GM12864 (cell line): ENCODE measurements at places on chromosomes 1 and 21.

DNA sequence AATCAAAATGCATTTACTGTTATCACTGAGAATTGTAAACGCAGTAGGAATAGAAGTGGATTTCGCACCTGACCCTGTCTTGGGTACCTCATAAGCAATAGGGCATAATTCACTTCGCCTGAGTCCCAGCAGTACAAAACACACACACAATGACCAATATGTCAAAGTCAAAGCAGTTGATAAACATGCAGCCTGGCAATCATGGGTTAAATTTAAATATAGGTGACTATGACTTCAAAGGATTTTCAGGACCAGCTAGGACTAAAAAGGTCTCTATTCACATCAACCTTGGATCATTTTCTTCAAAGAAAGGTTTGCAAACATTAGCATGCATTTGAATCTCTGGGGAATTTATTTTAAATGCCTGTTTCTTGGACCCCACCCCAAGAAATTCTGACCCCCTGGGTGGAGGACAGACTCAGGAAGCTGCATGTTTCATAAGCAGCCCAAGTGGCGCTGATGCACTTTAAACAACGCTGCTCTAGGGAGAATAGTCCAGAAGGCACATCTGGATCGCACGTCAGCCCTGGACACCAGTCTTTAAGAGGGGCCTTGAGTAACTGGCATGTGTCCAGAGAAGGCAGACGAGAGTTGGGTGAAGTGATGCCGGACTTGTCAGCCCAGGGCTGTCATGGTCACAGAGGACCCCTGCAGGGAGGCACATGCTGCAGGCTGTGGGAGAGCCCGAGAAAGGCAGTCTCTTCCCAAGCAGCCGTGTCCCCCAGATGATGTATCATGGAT, 55.7 kb upstream of the EFHD2 start:
- no peak for DNase-seq

- no peak for DNase-seq
These were observed 10.3 kb upstream of the LEMD1 start for GRCh38 chr1:205432116-205432515.

DNA sequence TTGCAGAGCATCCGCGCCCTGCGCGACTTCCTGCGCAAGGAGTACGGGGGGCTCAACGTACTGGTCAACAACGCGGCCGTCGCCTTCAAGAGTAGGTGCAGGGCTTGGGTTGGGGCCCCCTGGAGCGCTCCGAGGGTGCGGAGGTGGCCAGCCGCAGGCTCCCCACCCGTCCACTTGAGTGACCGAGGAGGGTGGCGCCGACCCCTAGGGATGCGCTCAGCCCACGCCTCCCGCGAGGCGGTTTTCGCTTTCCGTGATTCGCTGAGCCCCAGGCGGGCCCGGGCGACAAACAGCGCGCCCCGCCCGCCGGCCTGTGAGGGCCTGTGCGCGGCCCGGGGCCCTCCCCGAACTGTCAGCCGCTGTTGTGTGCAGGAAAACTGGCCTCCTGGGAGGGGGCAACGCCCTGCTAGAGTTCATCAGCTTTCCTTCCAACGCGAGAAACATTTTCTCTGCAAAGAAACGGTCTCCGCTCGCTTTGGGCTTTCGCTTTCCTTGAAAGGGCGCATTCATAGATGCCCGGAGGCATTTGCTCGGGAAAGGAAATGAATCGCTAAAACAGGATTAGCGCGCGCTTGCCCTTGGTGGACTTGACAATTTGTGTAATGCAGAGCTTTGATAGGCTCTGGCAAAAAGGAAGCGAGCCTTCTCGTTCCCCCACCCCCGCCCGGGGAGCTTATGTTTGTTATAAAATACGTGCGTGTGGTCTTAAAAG, 668 bp downstream of the CBR3 start:
- DNase-seq = no peak

GRCh38 chr1:55015731-55016620, 17.2 kb downstream of the BSND start:
- no peak for DNase-seq

GRCh38 chr1:240491156-240491555, 120.8 kb downstream of the GREM2 start:
- DNase-seq = no peak

DNA sequence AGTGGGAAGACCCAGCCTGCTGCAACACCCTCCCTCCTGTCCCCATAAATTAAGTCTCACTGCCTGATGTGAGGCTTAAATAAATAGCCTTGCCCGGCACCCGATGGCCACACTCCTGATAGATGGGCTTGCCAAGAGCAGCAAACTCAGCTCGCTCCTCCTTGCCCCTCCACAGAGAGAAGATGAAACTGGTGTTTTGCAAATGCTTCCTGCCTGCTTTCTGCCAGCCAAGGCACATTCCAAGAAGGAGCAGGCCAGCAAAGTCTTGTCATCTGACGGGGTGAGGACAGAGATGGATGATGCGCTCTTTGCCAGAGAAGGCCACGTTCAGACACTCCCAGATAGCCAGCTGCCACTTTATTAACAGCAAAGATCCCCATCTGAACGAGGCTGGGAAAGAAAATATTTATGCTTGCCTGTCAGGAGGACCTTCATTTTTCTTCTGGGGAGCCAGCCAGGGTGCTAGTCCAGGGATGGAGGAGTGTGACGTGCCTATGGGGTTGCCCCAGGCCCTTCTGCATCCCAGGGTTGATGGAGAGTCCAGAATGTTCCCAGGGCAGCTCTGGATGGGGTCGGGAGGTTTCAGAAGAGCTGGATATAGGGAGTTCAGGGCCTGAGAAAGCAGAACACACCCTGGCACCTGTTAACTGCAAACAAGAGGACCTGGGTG, 265.4 kb downstream of the FOXD2 start:
- no peak for DNase-seq

DNA sequence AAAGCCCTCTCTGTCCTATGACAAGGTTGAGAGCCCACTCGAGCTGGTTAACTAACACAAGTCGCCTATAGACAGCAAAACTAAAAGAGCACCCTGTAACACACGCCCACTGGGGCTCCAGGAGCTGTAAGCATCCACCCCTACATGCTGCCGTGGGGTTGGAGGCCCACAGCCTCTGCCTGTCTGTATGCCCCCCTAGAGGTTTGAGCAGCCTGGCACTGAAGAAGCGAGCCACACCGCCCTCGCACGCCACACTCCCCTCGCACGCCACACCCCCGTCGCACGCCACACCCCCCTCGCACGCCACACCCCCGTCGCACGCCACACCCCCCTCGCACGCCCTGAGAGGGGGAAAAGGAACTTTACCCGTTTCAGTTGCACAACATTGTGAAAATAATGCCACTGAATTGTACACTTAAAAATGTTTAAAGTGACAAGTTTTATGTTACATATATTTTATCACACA, 13.2 kb upstream of the HMGCL start:
- DNase-seq = no peak

DNA sequence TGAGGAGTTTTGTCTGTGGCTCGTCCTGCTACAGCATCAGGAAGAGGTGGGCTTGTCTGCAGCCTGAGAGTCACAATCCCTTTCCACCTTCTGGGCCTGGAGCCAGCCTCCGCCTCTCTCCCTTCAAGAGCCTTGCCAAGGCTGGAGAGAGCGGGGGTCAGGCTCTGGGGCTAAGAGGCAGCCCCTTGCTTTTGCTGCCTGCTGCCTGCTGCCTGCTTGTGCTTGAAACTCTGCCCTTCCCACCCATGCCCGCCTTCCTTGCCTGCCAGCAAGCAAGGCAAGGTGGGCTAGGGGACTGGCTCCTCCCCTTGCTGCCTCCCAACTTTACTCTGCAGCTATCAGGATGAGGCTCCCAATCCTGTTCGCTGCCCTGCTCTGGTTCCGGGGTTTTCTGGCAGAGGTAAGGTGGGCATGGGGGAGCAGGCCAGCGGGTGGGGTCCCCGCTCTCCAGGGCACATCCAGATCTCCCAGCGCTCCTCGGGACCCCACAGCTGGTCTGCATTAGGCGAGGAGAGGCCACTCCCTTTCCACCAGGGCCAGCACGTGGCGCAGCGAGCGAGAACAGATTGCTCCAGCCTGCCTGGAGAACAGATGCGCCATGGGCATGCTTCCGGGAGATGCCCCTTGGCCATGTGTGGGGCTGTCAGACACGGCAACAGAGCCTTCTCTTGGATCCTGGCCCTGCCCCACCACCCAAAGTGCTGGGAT, 7.5 kb upstream of the PTPN7 start:
- no peak for DNase-seq

DNA sequence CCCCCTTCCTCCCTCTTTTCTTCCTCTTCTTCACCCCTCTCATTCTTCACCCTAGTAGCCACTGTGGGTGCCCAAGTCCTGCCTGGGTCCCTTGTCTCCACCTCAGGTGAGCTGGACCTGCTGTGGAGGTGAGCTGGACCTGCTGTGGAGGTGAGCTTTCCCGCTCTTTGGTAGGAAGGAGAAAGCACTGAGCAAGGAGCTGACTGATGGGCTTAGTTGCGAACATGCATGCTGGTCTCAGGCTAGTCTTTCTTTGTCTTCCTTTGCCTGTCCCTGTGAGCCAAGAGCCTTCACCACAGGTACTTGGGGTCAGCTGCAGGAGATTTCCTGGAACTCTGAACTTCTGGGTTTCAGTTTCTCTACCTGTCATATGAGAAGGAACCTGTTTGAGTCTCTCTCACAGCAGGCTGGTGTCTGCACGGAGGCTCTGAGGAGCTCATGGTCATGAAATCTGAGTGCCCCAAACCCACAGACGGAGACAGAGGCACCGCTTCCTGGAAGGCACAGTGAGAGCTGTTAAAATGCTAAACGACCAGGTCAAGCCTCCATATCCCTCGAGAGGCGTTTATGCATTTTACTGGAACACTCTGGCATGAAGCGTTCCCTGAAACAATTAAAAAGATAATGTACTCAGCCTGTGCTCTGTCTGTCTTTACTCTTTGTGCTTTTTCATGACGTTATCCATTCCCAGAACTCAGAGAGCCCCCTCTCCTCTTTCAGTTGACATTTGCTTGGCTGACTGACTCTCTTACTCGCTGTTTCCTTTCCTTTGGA, 69.5 kb downstream of the RHOU start:
- no peak for DNase-seq

DNA sequence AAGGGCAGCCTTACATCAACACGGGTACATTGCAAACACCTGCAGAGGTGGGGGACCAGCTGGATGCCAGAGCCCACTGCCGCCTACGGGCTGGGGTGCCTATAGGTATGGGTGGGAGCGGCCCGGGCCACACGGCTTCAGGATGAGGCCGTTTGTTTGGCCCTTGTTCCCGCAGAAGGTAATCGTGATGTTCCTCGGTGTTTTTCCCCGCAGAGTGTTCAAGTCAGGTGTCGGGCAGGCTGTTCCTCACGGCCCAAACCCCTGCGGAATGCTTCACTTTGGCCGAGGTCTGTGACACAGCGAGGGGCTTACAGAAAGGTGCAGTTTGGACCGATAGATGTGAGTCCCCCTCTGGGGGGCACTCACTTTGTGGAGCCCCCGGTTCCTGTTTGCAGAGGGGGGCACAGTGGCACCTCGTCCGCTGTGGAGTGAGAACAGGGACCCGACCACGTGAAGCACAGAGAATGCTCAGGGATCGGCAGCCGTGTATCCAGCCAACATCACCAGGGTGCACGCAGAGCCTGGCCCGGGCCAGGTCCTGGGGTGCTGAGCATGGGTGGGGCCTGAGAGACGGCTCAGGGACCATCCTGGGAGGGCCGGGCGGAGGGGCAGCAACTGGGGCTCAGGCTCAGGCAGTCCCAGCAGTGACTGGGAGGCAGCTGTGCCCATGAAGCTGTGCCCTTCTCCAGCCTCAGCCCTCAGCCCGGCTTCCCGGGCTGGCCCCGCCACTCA, 453 bp upstream of the TTLL10 start:
- DNase-seq = no peak

- no peak for DNase-seq
These were observed 417.9 kb downstream of the PTBP2 start for GRCh38 chr1:97139512-97139911.

- DNase-seq = no peak
These were observed 14.3 kb upstream of the C1orf174 start for GRCh38 chr1:3914331-3914851.

GRCh38 chr1:183263886-183264602, 78.0 kb downstream of the LAMC2 start:
- DNase-seq = no peak

GRCh38 chr1:29344336-29344735, 108.0 kb downstream of the PTPRU start:
- no peak for DNase-seq

DNA sequence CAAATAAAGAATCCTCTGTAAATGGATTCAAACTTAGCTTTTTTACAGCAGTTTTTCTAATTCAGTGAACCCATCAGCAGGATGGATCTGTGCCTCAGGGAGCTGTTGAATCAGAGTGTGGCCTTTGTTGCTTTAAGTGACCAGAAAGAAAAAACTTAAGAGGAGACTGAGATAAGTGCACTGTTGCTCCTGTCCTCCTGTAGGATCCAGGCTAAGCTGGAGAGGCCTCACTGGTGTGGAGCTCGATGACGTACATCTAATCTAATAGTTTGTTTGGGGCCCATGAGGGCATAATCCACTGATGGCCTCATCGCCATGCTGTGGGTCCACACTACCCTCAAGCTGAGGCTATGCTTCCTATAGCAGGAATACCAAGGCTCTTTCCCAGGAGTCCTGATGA, 10.6 kb downstream of the DIP2A start:
- DNase-seq = no peak

GRCh38 chr21:42974832-42975820, 764 bp downstream of the PKNOX1 start:
- DNase-seq = no peak

GRCh38 chr1:84277343-84278059, 24.0 kb upstream of the SAMD13 start:
- no peak for DNase-seq

DNA sequence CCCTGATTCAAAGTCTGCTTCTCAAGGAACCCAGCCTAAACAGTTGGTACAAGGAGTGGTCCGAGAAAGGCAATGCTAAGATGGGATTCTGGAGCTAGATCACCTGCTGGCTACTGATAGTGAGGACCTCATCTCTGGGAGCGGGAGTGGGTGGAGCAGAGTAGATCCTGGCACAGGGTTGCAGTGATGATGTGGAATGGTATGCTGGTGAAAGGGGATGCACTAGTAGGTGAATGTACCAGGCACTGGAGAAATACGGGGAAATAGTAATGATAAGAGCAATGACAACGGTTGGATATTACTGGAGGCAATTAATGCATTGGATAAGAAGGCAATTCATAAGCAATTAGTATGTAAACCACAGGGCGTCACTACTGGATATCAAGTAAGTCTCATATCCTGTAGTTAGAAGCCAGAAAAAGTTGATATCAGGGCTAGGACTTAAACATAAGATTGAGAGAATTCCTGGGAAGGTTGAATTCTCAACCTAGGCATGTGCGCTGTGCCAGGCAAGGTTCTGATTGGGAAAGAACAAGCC, 169.2 kb upstream of the LMO4 start:
- DNase-seq = no peak
